ENCODE measurements at places on chromosomes 6 and 20.

DNA sequence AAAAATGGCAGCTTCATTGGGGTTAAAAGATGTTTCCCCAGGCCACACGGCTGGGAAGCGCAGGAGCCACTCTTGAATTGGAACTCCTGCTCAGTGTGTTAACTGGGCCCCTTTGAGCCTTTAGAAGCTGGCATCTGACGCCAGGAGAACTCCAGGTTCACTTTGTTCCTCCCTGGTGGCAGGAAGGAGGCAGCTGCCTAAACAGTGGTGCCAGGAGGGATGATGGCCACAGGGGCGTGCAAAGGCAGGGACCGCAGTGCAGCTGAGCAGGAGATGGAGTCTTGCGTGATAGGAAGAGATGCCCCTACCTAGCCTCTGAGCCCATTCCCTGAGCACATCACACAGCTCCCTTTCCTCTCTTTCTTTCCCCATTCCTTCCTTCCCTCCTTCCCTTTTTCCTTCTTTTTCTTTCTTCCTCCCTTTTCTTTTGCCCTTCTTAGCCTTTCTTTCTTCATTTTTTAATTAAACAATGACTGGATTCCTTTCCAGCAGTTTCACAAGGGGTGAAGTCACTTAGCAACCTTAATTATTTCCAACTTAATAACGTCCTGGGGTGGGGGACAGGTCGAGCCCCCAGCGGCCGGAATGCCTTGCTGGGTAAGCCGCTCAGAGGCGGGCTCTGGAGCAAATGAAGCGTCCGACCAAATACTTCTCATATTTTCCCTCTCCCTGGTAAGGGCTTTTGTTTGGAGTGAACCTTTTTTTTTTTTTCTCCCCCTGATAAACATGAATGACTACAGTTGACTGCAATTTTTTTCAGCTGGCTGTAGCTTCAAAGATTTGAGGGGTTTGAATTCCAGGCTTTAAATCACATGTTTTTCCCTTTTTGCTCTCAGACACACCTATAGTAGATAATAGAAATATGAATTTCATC, 20.8 kb upstream of the BMP7 start:
- no peak for DNase-seq

DNA sequence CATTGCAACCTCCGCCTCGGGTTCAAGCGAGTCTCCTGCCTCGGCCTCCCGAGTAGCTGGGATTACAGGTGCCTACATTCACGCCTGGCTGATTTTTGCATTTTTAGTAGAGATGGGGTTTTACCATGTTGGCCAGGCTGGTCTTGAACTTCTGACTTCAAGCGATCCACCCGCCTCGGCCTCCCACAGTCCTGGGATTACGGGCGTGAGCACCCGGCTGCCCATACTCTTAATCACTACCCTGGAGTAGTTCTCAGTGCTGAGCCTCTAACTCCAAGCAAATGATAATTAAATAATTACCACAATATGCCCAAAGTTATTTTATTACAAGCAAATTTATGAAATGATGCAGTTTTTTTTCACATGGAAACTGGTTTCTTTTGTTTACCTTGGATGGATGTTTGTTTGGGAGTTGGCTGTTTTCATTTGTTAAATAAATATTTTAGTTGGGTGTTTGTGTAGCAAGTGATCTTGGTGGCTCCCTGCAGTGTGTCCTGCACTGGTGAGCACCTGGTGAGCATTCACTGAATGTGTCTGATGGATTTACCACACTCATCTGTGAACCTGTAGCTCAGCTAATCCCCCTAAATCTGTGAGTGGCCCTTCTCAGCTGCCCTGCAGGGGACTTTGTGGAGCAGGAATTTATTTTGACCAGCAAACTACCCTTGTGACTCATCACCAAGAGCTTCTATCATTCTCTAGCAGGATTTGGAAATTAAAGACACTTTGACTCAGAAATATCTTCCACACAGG, 36.9 kb downstream of the UTRN start:
- no peak for DNase-seq

GRCh38 chr6:12078014-12078413, 65.9 kb downstream of the HIVEP1 start:
- DNase-seq = no peak

DNA sequence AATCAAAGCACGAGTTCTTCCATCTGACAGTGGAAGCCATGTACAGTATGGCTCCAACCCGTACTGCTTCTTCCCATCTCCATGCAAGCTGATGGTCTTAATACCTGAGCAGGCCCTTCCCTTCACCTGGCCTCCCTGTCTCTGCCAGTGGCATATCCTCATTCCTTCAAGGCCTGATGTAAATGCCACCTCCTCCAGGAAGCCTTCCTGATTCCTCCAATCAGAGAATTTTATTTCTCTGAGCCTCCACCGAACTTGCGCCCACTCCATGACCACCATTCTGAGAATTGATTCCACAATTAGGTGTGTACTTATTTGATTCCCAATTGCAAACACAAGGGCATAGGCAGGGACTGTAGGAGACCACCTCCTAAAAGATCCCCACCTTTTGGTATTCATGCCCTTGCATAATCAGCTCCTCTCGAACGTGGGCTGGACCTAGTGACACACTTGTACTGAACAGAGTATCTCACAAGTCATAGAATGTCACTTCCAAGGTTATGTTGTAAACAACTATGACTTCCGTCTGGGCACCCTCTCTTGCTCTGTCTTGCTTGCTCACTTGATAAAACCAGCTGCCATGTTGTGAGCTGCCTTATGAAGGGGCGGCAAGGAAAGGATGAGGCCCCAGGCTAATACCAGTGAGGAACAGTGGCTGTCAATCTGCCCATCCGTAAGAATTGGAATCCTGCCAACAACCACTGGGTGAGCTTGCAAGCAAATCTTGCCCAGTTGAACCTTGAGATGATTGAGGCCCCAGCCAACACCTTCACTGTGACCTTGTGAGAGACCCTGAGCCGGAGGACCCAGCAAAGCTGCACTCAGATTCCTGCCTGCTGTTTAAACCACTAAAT, 38.8 kb downstream of the CPNE5 start:
- DNase-seq = no peak

DNA sequence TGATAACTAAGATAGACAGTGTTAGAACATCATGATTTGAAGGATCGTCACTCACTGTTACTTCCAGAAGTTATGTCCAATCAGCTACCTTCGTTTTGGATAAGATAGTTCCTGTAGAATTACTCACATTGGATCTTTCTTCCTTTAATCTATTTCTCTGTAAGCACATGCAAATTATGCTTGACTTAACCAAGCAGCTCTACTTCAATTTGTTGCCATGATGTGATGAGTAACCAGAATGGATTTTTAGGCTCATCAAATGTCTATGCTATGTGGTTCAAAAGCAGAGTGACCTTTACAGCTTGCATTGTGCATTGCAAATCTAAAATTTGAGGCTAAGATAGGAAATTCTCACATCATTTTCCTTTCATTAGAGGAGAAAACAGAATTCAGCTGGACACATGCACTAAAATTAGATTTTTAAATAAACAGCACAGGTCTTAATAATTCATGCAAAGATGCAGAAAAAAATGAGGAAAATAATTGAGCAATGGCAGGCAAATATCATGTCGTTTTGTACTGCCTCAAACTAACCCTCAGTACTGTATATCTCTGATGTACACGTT, 76.7 kb upstream of the ZFP64 start:
- DNase-seq = no peak

DNA sequence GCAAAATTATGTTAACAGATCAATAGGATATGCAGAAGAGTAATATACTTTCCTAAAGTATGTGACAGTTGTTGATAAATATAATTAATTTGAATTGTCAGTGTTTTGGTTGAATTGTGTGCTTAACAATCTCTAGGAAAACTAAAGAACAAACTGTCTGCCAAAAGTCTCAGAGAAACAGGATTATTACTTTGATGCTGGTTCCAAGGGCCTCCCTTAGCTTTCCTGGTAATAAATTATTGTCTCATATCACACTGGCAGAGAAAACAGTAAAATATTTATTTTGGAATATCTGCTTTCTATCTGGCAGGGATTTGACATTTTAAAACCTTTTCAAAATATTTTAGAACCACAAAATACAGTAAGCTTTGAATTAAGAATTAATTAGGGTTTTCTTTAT, 40.1 kb upstream of the CARMIL1 start:
- DNase-seq = no peak

GRCh38 chr20:59051666-59052185, 9.1 kb upstream of the PRELID3B start:
- DNase-seq = no peak

GRCh38 chr20:11249683-11250082, 575.9 kb upstream of the JAG1 start:
- no peak for DNase-seq

GRCh38 chr20:561437-562231, 18.0 kb upstream of the CSNK2A1 start:
- DNase-seq = no peak

DNA sequence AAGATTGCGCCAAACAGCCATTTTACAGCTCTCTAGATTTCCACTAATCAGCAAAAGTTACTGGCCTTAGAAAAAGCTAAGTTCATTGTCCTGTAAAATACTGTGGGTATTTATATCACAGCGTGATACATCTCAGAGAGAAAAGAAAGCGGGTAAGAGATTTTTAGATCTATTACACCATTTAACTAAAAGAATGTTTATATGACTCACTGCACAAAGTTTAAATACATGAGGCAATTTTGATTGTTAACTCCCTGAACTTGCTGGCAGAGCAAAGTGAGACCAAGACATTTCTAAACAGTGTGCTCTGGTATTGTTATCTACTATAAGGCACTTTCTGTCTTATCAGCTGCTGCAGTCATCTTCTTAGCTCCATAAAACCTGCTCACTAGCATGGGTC, 314.3 kb downstream of the EPHA7 start:
- DNase-seq = no peak

DNA sequence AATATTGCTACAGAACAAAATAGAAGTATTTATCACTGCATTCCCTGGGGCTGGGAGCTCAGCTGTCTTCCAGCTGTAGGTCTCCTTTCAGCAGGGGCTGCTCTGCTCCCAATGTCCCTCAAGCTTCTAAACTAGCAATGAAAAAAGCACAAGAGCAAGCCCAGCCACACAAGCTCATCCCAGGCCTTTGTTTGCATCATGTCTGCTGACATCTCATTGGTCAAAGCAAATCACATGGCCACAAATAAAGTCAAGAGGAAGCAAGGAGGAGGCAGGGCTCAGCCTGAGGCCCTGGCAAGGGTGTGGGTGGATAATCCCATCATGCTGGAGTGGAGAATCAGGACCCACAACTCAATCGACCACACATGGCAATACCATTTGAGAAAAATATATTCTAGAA, 2.2 kb upstream of the BFSP1 start:
- DNase-seq = no peak

- DNase-seq = no peak
Measured at GRCh38 chr6:75188221-75188925, 17.5 kb downstream of the COL12A1 start.

DNA sequence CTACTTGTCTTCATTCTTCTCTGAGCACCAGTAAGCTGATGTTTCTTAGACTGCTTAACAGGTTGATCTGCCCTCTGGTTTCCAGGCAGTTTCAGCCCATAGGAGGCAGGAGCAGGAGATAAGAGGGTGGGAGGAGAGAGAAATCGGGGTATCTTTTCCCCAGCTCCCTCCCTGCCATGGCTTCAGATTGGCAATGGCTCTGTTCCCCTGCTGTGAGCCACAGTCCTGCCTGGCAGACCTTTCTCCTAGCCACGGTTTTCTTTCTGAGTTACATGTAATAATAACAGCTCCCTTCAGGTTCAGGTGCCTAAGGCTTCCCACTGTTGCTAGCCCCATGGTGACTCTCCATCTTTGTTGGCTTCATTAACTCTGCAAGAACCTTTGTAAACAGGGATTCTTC, 115.3 kb downstream of the CD83 start:
- no peak for DNase-seq

DNA sequence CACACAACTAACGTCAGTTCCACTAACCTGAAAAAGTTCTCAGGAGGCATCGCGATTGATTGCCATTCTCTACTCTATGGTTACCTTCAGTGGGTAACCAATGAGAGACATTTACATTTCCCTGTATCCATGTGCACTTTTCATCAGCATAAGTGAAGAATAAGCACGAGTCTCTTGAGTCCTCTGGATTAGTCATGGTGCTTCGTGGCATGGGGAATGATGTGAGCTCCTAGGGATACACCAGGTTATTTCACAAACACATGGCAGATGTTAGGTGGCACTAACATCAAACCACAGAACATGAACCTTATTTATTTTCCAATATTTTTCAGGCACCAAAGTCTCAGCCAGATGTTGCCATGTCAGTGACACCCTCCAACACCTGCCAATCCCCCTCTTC, 64.0 kb downstream of the FYN start:
- no peak for DNase-seq

DNA sequence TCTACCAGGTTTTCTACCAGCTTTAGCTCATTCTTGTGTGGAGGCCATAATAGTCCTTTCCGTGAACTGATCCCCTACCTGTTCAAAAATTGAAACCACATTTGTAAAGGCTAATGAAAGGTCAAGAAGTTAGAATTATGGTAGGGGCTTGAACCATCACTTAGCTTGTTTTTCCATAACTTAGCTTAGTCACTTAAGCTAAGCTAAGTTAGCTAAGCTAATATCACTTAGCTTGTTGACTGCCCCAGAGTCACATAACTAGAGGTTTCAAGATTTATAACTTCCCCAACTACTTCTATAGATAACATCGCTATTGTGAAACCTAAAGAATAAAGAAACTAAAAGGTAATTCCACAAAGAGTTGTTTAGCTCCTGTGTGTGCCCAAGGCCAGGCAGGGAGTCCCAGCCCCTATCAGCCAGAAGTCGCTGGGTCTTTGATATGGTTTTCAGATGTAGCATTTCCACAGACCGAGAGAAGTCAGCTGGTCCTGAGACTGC, 131.8 kb downstream of the VEGFA start:
- DNase-seq = no peak

DNA sequence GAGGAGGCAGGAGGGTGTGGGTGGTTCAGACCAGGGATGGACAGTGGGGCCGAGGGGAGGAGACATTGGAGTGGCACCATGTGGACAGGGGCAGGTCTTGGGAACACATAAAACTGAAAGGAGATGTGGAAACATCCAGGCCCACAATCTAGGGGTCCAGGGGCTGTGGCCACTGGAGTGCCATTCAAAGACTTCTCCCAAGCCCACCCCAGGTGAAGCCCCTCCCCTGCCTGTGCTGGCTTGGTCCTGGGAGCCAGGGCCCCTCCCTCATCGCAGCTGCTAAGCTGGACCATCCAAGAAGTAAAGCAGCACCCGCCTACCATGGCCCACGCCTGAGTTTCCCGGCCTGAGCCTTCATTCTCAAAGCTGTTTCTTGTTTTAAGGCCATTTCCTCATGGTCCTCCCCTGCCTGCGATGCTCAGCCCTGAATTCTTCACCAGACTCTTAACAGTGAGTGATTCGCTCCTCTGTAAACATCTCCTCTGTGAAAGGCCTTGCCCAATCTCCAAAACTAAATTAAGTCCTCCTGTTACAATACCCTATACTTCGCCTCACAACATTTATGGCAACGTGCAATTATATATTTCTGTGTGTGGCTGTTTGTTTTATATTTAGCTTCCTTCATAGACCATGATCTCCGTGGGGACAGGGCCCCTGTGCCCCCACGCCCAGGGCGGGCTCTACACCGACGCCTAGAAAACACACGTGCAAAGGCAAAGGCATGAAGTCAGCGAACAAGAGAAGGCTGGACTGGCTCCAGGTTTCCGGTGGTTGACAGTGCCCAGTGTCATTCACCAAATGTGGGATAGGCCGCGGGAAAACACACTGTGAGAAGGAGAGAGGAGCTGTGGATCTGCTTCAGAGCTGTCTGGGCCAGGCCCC, 267.8 kb downstream of the ERMARD start:
- DNase-seq = no peak

- DNase-seq = peak; percentile 68
Measured at GRCh38 chr6:31901953-31902643, at the start of gene ZBTB12. TSS of gene ZBTB12 (minus strand) at chr6:31902086. CDS start at chr6:31901305, 781 bp downstream.
